ENCODE measurements at places on chromosomes 13 and 19. TPM values are rescaled to one million over a fixed set of nuclear protein-coding genes. Genes with fewer than 3 reads are reported as not detected.

- DNase-seq, result no peak
Observed at GRCh38 chr13:28031896-28032288, 43.4 kb upstream of the URAD start.

DNA sequence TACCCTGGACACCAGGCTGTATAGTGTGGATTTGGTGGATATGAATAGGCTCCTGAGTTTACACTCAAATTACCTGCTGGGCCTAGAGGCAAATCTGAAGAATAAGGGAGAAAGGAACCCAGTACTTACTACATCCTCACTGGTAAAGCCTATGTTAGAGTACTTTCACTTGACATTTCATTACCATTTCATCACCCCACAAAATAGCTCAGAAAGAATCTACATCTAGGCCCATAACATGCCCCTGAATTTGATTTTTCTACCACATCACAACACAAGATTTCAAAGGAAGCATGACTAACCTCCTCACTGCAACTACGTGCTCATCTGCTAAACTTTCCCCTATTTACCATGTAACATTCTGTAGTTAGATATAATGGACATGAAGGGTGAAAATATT, 43.3 kb downstream of the VWA8 start:
- DNase-seq, result peak; percentile 3

- peak; percentile 64 for DNase-seq
Observed at GRCh38 chr13:51728972-51729371, 75.0 kb downstream of the DHRS12 start.

DNA sequence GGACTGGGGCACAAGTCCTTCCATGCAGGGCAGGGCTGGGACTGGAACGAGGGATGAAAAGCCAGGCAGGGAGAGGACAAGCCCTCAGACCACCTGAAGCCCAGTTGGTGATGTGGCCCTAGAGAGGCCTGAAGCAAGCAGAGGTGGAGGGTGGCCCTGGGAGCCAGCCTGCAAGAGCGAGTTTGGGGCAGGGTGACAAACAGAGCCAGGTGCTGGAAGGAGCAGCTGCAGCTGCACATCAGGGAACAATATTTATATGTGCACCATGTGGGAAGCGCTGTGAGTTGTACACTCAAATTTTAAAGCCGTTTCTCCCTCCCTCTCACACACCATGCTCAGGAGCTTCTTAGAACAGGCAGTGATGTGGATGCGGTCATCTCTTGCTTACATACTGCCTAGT, 67.8 kb downstream of the FGF9 start:
- DNase-seq, result no peak

OR10H5 gene
- 0.15 TPM for total RNA-seq

DNA sequence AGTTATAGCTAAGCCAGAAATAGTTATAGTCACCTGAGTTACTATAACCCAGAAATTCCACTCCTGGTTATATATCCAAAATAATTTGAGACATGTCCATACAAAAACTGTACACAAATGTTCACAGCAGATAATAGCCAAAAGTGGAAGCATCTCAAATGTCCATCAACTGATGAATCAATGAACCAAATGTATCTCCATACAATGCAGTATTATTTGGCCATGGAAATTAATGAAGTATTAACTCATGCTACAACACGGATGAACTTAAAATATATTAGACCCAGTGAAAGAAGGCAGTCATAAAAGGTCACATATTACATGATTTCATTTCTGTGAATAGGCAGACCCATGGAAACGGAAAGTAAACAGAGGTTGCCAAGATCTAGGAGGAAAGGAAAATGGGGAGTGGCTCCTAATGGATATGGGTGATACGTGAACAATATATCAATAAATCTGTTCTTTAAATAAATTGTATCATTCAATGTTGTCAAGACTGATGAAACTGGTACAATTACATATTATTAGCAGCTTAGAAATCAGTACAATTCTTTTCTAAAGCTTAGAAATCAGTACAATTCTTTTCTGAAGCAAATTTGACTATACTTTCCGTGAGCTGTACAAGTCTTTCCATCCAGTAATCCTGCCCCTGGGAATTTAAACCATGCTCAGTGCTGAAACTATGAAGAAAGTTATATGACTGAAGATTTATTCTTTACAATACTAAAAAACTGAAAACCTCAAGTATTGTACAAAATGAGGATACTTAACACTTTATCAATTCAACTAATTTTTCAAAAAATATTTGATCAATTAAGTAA, 47.0 kb upstream of the DIAPH3 start:
- no peak for DNase-seq

- DNase-seq, result peak; percentile 42
Observed at GRCh38 chr19:7783991-7784423, 21.0 kb downstream of the CLEC4M start.

- no peak for DNase-seq
Observed at GRCh38 chr13:80465321-80465720, 124.4 kb upstream of the SPRY2 start.

ZNF534 gene
- total RNA-seq, result not detected

GRCh38 chr19:18780631-18781030, 10.5 kb downstream of the COMP start:
- no peak for DNase-seq

DNA sequence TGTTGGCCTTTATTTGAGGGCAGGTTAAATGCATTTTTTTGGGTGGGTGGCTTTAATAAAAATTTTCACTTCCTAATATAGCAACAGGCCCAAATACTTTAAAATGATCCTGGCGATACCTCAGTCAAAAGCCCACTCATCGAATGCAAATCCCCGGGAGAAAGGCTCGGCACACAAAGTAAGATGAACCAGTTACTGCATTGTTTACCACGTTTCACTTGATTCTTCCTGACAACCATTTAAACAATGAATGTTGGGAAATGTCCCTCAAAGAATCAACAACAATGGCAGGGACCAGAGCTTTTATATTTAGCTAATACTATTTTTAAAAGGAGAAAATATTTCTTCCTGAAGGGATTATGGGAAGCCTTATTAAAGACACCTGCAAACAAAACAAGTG, 187.7 kb downstream of the ABCC4 start:
- DNase-seq, result no peak

GRCh38 chr19:29269641-29270040, 56.7 kb upstream of the UQCRFS1 start:
- DNase-seq, result no peak

- DNase-seq, result no peak
Observed at GRCh38 chr19:58387338-58388174, 487 bp downstream of the RPS5 start.

GRCh38 chr19:42242069-42242511, 312 bp downstream of the GSK3A start:
- no peak for DNase-seq

DNA sequence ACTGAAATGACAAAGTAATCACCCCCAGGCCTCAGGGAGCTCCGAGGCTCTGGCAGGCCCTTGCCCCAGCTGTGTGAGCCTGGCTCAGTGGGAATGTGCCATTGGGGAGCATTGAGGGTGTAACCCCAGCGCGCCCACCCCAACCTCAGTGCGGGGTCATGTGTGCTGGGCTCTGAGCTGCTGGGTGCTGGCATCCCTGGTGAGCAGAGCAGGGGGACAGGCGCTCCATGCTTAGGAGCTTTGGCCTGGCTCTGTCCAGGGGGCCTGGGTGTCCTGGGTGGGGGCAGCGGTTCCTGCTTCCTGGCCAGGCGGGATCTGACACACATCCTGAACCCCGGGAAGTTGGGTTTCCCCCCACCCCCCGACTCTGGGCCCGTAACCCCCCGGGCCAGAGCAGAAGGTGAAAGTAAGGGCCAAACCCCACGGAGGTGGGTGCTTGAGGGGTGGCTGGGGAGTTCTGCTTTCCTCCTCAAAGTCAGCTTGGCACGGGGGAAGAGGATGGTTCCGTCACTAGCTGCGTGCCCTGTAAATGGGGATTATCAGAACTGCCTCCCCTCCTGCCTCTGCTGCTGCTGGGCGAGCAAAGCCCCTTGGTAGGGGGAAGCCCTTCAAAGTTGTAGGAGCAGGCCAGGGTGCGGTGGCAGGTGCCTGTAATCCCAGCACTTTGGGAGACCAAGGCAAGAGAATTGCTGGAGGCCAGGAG, 1.7 kb downstream of the LRP3 start:
- DNase-seq, result no peak

- no peak for DNase-seq
Observed at GRCh38 chr13:24071016-24071415, 89.5 kb upstream of the SPATA13 start.

DNA sequence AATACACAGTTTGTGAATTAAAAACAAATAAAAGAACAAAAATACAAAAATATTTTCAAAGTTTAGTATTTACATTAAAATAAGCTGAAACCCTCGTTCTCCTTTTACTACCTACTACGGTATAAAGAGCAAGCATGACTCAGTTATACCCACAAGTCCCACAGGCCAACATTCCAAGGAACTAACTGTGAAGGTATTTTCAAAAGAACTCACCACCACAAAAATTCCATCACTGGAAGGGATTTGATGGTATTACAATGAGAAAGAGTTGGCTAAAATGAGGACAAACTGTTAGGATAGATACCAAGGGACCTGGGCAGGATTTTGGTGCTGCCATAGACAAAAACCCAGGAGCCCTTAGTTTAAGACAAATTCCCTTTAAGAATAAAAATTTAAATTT, 122.7 kb downstream of the TBC1D4 start:
- DNase-seq, result peak; percentile 79

MCEMP1 gene
- total RNA-seq, result not detected

- no peak for DNase-seq
Observed at GRCh38 chr13:24738366-24738847, 25.6 kb upstream of the RNF17 start.

FLT3LG gene
- 4.7 TPM for total RNA-seq

FOSB gene
- total RNA-seq, result 0.83 TPM

All from Daoy (cell line).